ENCODE measurements at places on chromosomes 16 and 17.

- DNase-seq, result no peak
Observed at GRCh38 chr16:30340621-30341020, 14.5 kb downstream of the CD2BP2 start.

DNA sequence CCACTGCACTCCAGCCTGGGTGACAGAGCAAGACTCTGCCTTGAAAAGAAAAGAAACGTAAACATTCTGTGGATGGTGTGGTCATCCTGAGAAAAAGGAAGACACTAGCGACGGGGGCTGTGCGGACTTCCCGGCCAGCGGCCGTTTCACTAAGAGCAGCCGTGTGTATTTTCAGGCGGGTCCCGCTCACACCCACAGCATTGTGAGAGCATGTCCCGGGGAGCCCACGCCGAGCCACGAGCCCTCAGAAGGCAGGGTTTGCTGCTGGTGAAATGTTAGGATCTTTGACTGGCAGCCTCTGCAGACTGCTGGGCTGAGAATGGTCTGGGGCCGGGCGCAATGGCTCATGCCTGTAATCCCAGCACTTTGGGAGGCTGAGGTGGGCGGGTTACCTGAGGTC, 40.3 kb downstream of the LMF1 start:
- no peak for DNase-seq

- DNase-seq, result peak; percentile 87
Observed at GRCh38 chr17:4899341-4900230, at the start of gene C17orf107. Gene C17orf107 (plus strand): TSS chr17:4899536. CDS start chr17:4899763, 227 bp downstream.

- DNase-seq, result no peak
Observed at GRCh38 chr16:15894571-15895374, 6.4 kb upstream of the CEP20 start.

GRCh38 chr16:85445064-85445778, 167.9 kb upstream of the GSE1 start:
- no peak for DNase-seq

DNA sequence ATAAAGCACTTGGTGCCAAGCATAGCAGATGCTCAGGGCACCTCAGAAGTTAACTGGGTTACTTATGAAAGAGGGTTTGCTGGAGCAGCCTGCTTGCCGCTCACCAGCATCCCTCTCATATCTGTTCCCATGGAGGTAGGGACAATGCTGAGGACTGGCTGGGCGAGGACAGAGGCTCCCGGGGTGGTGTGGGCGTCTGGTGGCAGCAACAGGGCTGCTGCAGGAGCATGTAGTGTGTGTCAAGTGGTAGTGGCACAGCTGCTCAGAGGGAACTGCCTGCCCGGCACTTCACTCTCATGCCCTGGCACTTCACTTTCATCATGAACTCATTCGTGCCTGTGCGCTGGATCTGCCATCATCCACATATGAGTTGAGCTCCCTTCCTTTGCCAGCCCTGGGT, 26.9 kb upstream of the ZNHIT3 start:
- no peak for DNase-seq

DNA sequence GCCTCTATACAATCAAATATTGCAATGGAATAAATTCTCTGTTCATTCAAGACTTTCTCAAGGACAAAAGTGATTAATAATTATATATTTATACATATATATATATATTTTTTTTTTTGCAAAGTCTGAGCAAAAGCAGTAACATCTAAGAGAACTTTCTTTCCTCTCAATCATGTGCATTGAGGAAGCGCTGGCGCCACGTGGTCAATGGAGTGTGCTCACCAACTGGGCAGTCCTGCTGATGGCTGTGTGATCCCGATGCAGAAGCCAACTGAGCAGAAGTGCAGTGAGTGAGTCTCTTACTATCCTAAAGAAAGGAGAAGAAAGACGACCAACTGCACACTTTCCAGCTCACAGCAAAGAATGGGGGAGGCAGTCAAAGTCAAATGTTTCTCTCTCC, 37.2 kb upstream of the ULK2 start:
- DNase-seq, result no peak

DNA sequence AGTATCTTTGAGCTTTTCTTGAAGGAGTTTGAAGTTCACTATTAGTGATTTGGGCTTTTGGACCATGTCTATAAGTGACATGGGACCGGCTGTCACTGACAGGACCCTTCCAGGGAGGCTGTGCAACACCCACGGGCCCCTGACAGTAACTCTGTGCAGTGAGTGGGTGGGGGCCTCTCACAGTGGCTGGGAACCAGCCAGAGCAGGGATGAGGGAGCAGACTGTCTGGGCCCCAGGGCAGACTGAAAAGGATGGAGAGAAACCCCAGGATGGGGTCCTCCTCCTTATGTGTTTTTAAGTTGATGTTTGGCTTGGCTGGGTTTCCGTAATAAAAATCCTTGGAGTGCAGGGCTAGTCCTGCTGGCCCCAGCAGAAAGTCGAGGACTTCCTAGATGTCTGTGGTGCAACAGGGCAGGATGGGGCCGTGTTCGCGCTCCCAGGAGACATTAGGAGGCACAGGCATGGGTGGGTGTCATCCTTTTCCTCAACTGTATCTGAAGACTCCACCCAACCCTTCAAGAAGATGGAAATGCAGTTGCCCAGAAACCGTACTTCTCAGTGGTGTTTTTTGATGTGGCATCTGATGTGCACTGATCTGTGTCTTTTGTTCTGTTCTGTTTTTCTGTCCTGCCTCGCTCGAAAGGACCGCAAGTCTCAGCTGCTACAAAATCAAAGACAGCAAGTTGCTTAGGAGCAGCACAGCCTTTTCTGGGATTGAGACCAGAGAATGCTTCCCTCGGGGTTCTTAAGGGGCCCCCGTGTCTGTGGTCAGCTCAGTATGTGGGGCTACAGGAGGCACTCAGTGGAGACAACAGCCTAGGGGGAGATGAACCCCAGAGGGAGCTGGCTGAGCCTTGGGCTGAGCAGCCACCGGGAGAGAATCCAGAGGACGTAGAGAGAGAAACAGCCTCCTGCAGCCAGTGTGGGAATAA, 24.2 kb downstream of the PLD6 start:
- no peak for DNase-seq

GRCh38 chr17:40139566-40140058, 725 bp upstream of the CASC3 start:
- no peak for DNase-seq

GRCh38 chr17:9408381-9408780, 167.2 kb downstream of the STX8 start:
- no peak for DNase-seq

DNA sequence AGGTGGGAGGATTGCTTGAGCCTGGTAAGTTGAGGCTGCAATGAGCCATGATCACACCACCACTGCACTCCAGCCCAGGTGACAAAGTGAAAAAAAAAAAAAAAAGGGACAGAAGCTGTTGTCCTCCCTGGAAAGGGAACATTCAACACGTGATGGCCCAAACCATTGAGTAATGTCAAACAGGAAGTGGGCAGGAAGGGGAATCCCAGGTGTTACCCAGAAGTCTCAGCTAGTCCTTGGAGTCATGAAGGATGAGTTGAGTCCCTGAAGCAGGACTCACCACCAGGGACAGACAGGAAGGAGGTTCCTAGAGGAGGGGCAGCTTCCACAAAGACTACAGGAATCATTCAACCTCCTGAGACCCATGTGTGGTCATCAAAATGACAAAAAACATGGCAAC, 19.8 kb upstream of the CMIP start:
- no peak for DNase-seq

DNA sequence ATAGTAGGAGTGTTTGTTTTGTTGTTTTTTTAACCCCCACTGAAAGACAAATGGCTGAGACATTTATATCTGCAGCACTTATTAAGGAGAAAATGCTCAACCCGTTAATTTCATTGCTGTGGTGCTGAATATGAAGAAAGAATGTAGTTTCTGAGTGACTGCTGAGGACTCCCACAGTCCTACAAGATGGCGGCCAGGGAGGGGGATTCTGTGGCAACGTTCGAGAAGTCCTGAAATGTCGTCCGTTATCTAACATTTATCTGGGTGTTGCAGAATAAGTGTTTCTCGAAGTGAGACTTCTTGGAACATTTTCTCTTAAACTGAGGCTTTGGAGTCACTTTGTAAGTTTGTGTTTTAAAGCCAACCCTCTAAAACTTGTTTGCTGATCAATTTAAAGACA, 530.4 kb downstream of the XYLT1 start:
- no peak for DNase-seq

- DNase-seq, result no peak
Observed at GRCh38 chr17:40678902-40679522, 14.0 kb upstream of the KRT222 start.

- DNase-seq, result no peak
Observed at GRCh38 chr16:88375236-88375975, 7.4 kb upstream of the ZNF469 start.

DNA sequence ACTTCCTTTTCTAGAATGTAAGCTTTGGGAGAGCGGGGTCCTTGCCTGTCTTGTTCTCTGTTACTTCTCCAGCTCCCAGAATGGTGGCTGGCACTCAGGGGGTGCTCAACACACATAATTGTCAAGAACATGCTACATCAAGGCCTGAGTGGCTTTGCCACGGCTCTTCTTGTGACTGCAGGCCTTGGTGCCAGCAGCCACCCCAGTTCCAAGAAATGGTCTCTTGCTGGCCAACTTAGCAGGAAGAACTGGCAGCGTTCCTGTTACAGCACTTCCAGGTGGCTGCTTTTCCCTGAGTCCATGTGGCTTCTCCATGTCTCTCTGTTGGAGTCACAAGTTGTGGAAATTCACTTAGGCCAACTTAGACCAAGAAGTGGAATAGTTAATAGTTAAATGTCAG, 36.1 kb downstream of the PRKCB start:
- DNase-seq, result no peak

DNA sequence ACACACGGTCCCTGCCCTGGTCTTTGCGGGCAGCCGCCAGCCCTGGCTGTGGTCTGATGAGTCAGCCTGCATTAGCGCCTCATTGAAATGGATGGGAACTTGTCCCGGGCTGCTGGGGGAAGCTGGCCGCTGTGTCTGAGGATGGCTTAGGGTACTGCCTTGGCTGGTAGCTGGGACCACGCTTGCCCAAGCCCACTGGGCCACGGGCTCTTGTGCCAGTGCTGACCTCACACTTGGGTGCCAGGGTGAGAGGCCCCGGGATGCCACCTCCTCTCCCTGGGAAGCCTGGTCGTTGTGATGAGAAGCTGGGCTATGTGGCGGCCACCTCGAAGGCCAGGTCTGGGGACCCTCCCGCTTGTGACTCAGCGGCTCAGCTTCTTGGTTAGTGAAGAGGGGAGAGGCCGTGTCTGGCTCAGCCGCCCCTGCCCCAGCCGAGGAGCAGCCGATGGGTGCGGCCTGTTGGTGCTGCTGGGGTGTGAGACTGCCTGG, 10.7 kb downstream of the CACNA1H start:
- no peak for DNase-seq

DNA sequence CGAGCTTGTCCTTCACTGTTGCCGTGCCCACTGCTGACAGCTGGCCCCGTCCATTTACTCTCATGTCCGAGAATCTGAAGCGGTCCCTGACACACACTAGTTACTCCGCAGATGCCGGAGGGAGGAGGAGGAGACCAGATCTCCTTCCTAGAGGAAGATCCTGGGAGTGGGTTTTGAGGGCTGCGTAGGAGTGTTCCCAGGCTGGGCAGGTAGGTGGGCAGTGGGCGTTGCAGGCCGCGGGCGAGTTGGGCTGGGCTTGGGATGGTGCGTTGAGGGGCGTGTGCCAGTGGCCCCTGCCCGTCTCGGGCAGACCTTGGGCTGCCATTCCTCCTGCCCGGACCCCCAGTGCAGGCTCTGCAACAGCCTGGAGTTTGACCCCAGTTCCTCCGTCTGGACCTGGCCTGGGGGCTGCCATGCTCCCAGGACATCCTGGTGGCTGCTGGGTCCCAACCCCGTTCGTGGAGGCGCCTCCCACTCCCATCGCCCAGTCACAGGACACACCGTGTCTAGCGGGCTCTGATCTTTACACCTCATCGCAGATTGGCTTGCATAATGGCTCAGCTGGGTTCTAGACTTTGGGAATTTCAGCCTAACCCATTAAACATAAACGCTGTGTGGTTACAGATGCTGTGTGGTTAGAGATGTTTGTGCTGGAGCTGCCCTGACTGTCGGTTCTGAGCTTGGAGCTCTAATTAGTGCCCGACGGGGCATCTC, 22.8 kb downstream of the CACNA1H start:
- DNase-seq, result no peak

DNA sequence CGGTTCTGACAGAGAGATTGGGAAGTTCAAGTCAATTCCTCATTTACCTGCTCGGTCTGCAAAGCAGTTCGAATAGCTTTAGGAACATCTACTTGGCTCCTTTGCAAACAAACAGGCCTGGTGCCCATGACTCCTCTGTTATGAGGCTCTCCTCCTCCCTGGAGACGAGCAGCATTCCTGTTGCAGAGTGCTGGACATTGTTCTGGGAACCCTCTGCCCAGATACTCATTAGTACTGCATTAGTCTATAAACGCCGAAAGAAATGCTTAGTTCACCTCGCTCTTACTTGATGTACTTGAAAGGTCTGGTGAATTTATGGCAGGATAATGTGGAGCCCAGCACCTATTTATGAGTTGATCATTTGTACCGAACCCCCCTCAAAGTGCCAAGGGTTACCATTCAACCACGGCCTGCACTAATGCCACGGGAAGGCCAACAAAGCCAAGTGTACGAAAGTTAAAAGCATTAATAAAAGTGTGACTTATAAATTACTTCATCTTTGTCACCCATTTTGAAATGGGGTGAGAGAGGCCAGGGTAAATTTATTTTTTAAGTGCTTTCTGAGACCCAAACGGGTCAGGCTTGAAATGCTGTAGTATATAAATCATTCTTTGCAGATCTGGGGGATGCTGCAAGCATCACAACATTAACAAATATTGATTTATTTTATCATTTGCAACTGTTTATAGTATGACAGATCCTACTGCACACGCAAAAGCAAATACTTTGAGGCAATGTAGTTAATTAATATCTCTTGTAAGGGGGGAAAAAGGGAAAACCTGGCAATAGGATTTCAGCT, 478.9 kb upstream of the PSMD7 start:
- no peak for DNase-seq

GRCh38 chr17:9922012-9922848, 17.2 kb upstream of the RCVRN start:
- DNase-seq, result no peak

- no peak for DNase-seq
Observed at GRCh38 chr16:8998108-8998507, 34.4 kb upstream of the USP7 start.

- no peak for DNase-seq
Observed at GRCh38 chr17:2110436-2110835, 55.5 kb downstream of the HIC1 start.

GRCh38 chr17:17913695-17914332, 58.4 kb downstream of the TOM1L2 start:
- peak; percentile 23 for DNase-seq

- no peak for DNase-seq
Observed at GRCh38 chr16:55263271-55264250, 60.4 kb upstream of the IRX6 start.

GRCh38 chr17:43431714-43432523, 33.1 kb downstream of the ARL4D start:
- DNase-seq, result no peak

- DNase-seq, result no peak
Observed at GRCh38 chr17:73203788-73204479, 11.1 kb downstream of the COG1 start.

- DNase-seq, result no peak
Observed at GRCh38 chr16:19517424-19518089, 4.3 kb downstream of the GDE1 start.

GRCh38 chr16:86122681-86123342, 223.8 kb downstream of the IRF8 start:
- no peak for DNase-seq

- DNase-seq, result no peak
Observed at GRCh38 chr17:57135789-57136291, 50.8 kb downstream of the AKAP1 start.
